ENCODE measurements at places on chromosomes 16 and 17.
A peak's percentile ranks its signal among the peaks of the same experiment; 100 is the strongest.

DNA sequence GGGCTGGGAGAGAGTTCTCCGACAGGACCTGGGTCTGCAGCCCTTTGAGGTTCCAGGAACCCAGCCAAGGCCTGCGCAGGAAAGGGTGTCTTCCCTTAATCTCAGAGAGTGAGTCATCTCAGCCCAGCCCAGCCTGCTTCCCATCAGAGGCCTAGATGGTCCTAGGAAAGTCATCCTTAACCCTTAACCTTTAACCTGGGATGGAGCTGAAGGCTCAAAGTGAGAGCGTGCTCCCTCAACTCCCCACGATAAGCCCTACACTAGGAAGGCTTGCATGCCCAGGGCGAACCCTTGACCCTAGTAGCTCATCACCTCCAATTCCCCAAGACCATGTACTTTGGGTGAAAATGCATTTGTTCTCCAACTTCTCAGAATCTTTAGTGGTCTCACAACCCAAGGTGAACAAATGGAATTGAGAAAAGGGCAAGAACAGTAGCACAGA is 4.8 kb upstream of the ATXN7L3 start:
- no peak for DNase-seq

GRCh38 chr16:46962629-46963028 is 10.8 kb downstream of the DNAJA2 start:
- no peak for DNase-seq

- DNase-seq = no peak
These were observed 24.5 kb downstream of the TRPV2 start for GRCh38 chr17:16439811-16440351.

DNA sequence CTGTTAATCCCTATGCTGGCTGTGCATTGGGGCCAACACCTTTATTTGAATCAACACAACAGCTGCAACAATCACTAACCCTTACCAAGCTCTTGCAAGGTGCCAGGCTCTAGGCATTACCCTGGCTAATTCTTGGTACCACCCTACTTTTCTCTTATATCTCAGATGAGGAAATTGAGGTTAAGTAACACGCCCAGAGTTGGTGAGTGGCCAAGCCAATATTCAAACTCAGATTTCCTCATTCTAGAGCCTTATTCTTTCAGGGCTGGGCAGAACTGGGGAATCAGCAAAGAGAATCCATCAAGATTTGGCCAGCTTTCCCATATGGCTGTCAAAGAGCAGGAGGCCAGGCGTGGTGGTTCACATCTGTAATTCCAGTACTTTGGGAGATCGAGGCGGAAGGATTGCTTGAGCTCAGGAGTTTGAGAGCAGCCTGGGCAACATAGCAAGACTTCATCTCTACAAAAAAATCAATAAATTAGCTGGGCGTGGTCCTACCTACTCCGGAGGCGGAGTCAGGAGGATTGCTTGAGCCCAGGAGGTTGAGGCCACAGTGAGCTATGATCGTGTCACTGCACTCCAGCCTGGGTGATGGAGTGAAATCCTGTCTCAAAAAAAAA is 23.7 kb downstream of the ARSG start:
- no peak for DNase-seq

GRCh38 chr16:4966736-4967453 is 8.8 kb downstream of the SEC14L5 start:
- DNase-seq = no peak

DNA sequence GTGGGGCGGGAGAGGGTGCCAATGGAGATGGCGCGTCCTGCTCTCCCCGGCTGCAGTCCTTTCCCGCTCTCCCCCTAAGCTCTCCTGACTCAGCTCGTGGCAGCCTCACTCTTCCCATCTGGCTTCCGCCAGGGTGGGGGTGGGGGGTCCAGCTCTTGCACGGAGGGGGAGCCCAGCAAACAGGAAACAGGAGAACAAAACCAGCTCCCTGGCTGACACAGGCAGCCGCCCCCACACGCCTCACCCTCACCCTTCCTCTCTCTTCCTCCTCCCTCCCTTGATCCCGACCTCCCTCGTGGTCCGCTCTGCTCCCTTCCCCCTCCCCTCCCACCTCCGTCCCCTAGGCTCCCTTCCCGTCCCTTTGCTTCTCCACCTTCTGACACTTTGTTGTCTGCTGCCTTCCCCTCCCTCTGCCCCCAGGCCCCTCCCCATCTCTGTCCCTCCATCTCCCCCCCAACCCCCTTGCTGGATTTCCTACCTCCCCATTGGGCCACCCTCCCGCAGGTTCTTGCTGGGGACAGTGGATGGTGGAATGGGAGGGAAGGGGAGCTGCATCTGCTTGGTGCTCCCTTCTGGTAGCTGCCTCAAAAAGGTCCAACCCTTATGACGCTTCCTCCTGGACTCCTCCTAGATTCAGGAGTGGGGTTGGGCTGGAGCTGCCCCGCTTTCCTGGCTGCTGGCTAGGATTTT is 23.7 kb downstream of the ARHGAP23 start:
- DNase-seq = peak; percentile 32

- DNase-seq = peak; percentile 99
These were observed at the start of gene DNAH9 for GRCh38 chr17:11598274-11599221. Gene DNAH9 (plus strand): TSS chr17:11598470. CDS start chr17:11598499, 29 bp downstream.

GRCh38 chr17:13931111-13931526 is 138.2 kb upstream of the COX10 start:
- no peak for DNase-seq

GRCh38 chr17:77782201-77782600 is 176.3 kb upstream of the TNRC6C start:
- DNase-seq = no peak

DNA sequence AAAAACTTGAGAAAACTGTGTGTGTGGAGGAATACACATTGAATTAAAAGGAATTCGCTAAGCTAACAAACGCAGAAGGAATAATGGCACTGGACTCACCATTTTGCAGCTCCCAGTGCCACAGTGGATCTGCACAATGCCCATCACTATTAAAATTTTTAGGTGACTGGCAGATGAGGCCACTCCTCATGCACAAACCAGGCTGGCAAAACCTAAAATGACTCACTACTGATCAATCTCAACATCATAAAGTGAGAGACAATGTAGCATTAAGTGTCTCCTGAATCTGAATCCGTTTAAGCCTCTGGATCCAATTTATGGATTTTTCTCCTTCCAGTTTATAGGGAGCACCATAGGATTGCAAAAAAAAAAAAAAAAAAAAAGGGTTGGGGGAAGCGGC is 20.6 kb downstream of the MYH10 start:
- DNase-seq = no peak

GRCh38 chr16:71837150-71837549 is 8.6 kb upstream of the ATXN1L start:
- DNase-seq = no peak

GRCh38 chr17:5260542-5260941 is 21.5 kb upstream of the RABEP1 start:
- DNase-seq = no peak

DNA sequence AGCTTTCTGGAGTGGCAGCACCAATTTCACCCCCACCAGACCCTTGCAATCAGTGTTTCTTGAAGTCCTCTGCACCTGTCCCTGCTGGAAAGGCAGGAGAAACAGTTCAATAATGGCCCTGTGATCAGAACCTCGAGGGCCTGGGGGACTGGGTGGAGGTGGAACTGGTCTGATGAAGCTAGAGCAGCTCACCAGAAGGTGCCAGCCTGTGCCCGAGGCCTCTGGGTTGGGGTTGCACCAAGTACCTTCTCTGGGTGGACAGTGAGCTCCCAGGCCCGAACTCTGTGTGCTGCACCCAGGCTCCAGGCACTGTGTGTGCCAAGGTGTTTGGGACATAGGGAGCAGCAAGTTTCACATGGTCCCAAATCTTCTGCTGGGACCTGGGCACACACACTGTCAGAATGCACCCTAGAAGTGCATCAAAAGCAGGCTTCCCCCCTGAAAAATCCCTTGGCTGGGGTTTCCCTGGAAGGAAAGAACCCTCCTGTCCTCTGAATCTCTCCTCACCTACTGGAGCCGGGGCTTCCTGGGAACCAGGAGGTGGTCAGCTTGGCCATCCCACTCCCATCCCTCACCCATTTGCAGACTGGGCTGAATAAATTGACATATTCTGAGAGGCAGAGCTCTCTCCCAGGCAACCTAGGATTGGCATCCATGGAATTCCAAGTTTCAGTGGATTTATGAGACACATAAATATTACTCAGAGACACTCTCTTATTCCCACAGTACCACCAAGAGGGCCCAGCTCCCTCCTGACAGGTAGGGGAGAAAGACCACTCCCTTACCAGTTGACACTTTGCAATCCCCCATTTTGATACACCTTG is 17.4 kb downstream of the CD300LG start:
- no peak for DNase-seq

DNA sequence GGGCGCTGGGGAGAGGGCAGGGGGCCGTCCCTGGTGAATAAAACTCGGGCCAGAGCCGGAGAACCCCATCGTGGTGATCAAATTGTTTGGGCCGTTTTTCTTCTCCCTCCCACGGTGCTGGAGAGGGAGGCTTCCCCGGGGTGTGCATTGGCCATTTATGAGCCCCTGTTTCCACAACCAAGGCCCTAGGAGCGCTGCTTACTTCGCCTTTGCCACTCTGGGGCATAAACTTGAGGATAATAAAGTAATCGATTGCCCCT is 544 bp downstream of the CCP110 start:
- DNase-seq = no peak

DNA sequence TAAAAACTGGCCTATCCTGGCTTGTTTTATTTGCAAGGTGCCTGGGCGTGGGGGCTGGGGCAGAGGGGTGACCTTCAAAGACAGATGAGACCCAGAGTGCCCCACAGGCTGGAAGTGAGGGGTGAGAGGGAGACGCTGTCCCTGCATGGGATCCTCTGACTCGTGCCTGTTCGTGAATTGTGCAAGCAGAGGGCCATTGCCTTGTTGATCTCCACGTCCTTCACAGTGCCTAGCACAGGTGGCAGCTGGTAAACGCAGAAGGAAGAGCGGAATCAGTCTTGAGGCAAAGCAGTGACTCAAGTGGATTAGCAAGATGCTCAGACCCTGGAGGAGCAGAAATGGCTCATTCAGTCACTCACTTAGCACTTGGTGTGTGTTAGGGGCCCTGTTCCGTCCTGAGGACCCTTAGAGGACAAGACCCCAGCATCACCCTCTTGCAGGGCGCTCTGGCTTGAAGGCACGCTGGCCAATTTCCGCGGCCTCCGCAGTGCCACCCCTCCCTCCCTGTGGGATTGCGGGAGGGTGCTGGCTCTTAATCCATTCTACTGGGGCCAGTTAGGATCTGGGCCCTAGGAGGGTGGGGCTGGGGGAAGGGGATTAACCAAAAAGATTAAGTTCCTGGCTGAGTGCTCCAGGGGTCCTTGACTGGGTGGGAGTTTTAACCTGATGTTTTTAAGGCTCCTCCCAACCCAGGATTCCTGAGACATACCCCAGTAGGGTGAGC is 151.2 kb downstream of the CCDC182 start:
- DNase-seq = no peak

GRCh38 chr16:12461971-12462370 is 341.7 kb downstream of the CPPED1 start:
- no peak for DNase-seq

- no peak for DNase-seq
These were observed 4.1 kb downstream of the MAP2K3 start for GRCh38 chr17:21288571-21289017.

- no peak for DNase-seq
These were observed 133.6 kb downstream of the BANP start for GRCh38 chr16:88084881-88085280.

DNA sequence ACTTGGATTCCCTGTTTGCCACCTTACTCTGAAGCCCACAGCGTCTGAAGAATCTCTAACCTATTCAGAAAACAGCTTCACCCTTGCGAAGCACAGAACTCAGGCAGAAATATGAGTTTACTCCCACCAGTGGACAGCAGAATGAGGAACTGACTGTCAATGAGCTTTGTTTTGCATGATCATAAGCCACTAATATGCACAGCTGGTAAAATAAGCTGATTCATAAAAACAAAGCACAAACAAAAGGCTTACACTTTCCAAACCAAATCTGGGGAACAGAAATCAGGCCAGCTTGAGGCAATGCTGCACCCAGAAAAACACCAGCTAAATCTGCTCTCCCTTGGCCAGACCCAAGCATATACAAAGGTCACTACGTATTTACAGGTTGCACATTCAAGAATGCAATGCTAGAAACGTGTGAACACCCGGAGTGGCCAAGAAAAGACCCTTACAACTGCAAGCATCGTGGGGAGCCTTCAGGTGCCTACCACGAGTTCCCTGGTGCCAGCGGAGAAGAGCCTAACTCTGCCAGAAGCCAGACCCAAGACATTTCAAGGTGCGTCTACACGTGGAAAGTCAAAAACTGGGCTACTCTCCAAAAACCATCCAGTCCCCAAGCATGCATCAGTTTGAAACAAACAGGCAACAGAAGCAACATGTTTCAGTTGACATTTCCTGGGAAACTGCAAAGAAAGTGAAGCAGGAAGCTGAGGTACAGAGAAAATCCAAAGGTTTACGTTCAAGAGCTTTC is 207.1 kb downstream of the ZFHX3 start:
- DNase-seq = peak; percentile 44

DNA sequence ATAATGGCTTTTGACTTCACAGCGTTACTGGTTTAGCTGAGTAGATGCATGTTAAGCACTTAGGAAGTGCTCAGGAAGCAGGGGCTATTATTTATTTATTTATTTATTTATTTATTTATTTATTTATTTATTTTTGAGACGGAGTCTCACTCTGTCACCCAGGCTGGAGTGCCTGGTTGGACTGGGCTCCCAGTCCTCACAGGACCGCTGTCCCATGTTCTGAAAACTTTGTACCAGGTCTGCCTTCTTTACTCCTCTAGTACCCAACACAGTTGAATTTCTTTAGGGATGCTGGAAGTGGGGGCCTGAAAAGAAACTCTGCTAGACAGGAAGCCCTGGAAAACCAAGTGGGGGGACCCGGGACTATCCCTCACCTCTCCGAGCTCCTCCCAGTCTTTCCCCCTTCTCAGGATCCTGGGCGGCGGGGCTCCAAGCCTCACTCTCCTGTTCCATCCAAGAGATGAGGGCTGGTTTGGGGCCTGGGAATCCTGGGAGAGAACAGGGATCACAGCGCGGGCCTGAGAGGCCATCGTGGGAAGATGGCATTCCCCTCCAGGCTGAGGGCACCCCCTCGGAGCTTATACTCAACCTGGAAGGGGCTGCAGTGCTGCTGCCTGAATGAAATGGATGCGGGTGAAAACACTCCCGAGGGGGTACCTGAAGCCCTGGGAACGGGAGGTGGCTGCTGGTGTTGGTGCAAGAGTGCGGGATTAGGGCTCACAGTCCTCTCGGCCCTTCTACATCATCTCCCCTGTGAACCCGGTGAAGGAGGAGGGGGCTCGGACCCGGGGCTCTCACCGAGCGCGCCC is 674 bp downstream of the ZNF688 start:
- DNase-seq = peak; percentile 63
